ENCODE measurements at places on chromosomes 6 and 20.

DNA sequence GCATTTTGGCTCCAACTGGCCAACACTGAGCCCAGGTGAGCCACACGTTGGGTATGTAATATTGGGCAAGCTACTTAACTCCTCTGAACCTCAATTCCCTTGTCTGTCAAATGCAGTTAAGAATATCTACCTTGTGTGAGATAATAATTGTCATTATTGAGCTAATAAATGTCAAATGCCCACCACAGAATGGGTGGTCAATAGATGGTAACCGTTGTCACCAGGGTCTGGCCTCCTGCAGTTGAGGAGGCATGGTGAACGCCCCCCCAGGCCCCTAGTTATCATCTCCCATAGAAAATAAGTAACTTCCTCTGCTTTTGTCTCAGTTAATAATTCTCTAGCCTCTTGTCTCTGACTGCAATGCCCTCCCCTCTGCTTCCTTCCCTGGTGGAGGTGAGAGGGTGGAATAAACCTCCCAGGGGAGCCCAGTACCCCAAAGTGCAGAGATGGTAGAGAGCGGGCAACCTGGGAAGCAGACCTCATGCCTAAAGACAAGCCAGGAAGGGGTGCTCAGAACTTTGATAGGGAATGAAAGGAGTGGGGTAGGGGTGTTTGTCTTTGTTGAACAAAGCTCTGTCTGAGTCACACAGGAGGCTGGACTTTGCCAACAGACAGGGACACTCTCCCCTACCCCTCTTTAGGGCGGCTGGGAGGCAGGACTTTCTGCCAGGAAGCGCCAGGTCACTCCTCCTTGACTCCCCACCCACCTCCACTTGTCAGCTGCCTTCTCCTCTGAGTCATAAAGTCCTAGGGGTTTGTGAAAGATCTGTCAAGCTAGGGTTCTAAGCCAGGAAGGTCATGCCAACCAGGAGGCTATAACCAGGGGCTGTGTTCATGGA, 1.3 kb upstream of the UNC5CL start:
- DNase-seq = no peak

DNA sequence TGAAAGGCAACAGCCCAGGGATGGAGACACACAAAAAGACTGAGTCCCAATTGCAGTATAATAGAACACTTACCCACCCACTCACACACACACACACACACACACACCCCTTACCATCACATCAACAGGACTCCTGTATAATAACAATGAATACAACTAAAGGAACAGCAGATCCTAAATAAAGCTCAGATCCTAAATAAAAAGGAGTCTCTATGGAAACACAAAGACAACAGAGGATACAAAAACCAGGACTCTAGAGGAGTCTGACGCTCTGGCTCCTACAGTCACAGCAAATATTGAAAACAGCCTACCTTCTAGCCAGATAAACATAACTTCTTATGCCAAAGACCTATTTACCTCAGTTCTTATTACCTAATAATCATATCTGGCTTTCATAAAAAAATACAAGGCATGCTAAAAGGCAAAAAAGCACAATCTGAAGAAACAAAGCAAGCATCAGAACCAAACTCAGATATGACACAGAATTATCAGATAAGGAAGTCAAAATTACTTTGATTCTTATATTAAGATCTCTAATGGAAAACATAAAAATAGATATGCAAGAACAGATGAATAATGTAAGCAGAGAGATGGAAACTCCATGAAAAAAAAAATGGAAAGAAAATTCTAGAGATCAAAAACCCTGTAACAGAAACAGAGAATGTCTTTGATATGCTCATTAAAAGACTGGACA, 134.9 kb downstream of the MMUT start:
- DNase-seq = no peak

- no peak for DNase-seq
Observed at GRCh38 chr20:63908008-63908682, 13.2 kb downstream of the DNAJC5 start.

- DNase-seq = no peak
Observed at GRCh38 chr6:12013307-12013719, 1.2 kb downstream of the HIVEP1 start.

GRCh38 chr6:128057946-128058345, 157.1 kb upstream of the THEMIS start:
- no peak for DNase-seq

GRCh38 chr20:46826343-46826984, 68.2 kb upstream of the EYA2 start:
- DNase-seq = no peak

DNA sequence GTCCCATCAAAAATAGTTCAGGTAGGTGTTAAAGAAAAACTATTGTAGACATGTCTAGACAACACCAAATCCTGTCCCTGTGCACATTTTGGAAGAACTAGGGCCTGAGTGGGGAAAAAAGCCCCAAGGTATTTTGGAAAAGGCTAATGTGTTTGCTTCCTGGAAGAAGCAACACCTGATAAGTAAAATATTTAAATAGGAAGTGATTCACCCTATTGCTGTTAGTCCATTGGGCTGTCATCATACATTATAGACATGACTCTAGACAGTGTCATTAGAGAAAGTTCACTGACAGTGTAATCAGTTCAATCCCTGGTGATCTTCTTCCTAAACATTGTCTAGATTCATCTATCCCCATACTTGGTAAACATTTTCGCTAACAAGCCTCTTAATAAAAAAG, 465.3 kb downstream of the CBLN4 start:
- DNase-seq = no peak

GRCh38 chr6:167689278-167689677, 137.4 kb upstream of the AFDN start:
- DNase-seq = no peak

DNA sequence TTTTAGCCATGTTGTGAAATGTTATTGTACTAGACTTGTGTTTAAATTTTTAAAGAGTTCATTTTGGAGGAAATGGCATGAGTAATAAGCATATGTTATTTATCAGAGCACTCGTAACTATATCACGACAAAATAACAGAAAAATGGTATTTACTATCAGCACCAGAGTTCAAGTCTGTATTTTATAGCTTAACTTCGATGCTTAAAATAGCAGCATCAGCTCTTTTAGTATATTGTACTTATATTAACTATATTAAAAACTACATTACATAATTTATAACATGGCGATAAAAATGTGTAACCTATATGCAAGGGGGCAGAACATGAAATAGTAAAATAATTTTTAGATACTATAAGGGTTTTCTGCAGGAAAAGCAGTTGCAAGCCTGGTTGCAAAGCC, 52.9 kb downstream of the ABRACL start:
- DNase-seq = no peak

DNA sequence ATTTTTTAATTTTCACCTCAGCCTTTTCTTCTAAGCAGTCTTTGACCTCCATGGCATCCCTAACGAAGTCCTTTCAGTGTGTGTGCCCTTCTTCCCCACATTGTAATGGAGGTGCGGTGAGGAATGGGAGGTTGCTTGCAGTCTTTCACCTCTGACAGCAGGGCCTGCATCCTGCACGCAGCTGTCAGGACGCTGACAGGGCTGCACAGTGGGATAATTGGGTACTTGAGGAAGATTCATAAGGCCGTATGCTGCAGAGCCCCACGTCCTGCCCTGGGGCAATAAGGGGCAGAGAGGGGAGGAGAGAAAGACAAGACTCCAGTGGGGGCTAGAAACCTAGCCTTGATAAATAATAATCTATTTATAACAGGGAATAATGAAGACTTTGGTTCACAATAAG, 184.7 kb downstream of the SAMD5 start:
- DNase-seq = no peak

DNA sequence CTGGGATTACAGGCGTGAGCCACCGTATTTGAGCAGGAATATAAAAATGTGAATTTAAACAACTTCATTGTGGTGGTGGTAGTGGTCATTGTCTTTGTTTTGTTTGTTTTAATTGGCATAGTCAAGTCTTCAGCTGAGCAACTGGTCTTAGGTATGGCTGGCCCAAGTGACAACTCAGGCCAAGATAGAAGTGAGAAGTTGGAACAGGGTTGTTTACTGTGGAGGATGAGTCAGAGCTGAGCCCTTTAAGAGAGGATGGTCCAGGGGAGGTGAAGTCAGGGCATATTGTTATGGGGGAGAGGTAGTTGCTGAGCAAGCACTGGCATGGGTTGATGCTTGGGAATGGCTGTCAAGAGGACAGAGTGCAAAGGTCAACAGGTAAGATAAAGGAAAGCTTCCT, 308.2 kb downstream of the FARS2 start:
- no peak for DNase-seq

GRCh38 chr6:141610741-141611140, 522.0 kb upstream of the GJE1 start:
- DNase-seq = no peak

GRCh38 chr6:40788661-40789655, 201.8 kb upstream of the LRFN2 start:
- DNase-seq = peak; percentile 67

All from immature natural killer cell (primary cell).